ENCODE measurements at places on chromosomes 3 and 15.

DNA sequence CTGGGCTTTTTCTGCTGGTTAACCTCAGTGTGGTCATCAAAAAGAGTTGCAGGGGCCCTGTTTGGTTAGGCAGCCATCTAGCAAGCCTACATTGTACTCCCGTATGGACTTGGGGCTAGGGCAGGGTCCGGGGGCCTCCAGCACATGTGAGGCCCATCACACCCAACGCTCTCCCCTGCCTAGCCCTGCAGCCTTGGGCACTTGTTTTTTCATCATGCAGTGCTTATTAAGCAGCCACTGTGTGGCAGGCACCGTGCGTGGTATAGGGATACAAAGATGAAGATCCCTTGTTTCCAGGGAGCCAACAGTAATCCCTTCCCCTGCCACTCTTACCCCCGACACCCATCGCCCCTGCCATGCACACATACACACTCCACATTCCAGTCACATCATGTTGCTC, 14.2 kb downstream of the MRAS start:
- no peak for DNase-seq

DNA sequence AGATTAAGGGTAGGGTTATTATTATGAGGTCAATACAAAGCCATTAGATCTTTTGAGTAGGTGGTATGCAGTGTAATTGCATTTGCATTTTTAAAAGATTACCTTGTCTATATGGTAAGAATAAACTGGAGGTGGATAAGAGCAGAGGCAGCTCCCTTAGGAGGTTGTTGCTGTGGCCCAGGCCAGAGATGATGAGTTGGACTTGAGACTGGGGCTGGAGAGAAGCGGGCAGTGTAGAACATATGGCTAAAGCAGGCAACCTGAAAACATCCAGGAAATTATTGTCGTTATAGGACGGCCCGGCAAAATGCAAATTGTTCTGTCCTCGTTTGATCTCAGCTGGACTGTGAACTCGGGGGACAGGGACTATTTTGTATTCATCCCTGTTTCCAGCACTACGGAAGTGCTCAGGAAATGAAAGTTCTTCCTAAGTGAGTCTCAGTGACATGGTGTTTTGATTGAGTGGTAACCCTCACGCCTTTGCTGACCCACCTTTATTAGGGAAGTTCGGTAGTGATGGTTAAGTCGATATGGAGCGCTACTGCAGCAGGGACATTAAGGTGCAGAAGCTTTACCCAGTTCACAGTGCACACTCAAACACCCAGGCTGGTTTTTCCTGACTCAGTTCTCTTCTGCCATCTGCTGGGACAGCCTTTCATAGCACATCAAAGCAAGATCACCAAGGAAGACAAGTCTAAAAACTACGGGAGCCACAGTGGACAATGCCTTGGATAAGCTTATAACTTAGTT, 27.2 kb upstream of the VPS33B start:
- DNase-seq = no peak

GRCh38 chr15:89090791-89091626, 2.8 kb downstream of the ABHD2 start:
- DNase-seq = no peak

GRCh38 chr3:42652611-42653302, 740 bp upstream of the ZBTB47 start:
- peak; percentile 12 for DNase-seq

DNA sequence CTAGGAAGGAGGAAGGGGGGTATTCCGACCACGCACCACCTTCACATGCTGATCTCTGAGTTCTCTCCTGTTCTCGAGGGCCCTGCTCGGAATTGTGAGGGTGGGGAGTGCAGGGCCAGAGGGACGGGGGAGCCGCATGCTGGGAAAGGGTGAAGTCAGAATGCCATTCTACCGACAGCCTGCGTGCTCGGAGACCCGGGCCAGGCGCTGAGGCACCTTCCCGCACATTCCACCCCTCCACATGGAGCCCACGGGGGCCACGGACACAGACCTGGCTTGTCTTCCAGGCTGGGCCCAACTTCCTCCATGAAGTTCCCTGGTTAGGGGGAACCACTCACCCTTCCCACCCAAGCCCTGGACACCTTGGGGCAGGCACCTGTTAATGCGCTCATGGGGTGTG, 28.7 kb upstream of the PIGZ start:
- DNase-seq = no peak

DNA sequence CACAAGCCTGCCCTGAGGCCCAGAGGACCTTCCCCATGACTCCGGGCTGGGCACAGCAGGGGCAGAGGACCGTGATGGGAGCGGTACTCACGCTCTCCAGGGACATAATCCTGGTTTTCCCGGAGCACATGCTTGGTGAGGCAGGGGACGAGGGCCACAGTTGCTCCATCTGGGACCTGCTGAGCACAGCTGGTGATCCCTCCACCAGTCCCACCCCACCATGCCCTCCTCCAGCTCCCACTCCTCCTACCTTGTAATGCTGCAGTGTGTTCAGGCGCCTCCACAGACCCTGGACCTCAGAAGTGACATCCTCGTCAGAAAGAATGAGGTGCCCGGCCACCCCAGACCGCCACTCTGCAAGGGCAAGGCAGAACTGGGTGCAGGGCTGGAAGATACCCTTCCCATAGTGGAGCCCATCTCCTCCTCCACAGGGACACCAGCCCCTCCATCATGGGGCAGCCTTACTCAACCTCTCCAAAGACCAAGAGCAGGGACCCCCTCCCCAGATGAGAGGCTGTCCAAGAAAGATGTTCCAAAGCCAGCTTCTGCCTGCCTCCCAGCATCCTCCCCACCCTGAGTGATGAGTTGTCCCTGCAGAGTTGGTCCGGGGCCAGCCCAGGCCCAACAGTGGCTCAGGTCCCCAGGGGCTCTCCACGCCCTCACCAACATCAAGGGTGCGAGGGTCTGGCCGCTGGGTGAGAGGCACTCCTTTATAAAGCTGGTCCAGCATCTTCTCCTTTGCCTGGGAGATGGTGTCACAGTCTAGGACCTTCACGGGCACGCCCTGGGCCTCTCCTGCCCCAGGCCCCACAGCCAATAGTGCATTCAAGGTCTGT, 19.5 kb downstream of the PLXNB1 start:
- no peak for DNase-seq

GRCh38 chr3:194449913-194450312, 36.9 kb downstream of the ATP13A3 start:
- DNase-seq = no peak

- no peak for DNase-seq
Observed at GRCh38 chr3:119810018-119810435, 28.1 kb downstream of the NR1I2 start.
